Stimulated activated CD4-positive, alpha-beta T cell treated with anti-CD3 and anti-CD28 coated beads, Interleukin-15, amount 100 ng/mL, for 1 hour (primary cell): ENCODE measurements at places on chromosomes 12 and 14.

- no peak for DNase-seq
Measured at GRCh38 chr12:107207931-107208525, 114.7 kb upstream of the CRY1 start.

DNA sequence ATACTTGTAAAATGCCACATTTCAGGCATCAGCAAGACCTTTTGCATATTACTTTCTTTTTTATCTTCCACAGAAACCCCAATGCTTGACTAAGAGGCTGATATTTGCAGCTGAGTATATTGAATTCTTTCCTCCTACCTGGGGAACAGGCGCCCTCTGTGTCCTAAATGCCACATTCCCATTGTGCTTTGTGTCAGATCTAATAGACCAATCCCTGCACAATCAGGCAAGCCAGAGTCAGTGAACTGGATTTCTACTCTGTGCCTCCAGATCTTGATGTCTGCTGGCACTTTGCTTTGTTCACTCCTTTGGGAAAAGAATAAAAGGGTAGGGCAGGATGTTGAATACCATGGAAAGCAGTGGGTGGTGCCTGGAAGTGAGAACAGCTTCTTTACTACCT is 22.4 kb upstream of the TAS2R42 start:
- DNase-seq, result no peak

GRCh38 chr12:38110026-38110699 is 206.4 kb upstream of the ALG10B start:
- DNase-seq, result no peak

DNA sequence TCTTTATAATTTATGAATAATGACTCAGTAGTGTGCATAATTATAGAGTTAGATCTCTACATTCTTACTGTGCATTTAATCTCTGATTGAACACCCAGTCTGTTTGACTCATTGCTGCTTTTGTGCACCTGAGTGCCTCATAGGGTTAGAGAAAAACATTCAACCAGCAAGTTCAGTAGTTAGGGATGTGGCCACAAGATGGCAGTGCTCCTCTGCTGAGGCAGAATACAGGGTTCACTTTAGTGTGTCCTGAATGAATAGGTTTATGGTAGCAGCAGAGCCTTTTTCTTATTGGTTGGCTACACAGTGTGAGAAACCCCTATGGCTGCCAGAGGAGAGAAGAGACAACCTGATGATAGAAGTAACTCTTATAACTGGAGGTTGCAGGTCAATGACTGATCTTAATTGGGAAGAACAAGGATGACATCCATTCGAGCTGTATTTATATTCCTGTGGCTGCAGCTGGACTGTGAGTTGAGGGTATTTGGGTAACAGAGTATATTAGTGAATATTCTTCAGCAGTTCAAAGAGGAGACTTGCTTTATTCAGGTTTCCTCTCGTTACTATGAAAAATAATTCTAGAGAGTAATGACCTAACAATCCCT is 194.9 kb upstream of the OR4E1 start:
- peak; percentile 49 for DNase-seq

DNA sequence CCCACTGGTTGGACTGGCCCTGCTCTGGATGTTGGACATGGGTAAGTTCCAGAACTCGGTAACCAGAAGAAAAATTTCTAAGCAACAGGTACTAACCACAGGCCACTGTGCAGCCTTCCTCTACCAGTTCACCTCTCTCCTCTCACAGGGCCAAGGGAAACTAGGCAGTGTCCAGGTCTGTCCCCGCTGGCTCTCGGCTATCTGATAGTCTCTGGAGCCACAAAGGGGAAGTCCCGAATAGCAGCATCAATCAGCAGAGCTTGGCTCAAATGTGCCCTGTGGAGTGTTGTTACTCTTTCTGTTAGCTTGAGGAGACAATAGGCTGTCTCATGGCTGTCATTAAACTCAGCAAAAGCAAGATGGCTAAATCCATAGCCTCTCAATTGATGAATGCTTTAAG is 73.2 kb downstream of the TSPAN11 start:
- DNase-seq, result no peak

- DNase-seq, result no peak
Measured at GRCh38 chr14:58078471-58078870, 73.5 kb downstream of the ARMH4 start.

DNA sequence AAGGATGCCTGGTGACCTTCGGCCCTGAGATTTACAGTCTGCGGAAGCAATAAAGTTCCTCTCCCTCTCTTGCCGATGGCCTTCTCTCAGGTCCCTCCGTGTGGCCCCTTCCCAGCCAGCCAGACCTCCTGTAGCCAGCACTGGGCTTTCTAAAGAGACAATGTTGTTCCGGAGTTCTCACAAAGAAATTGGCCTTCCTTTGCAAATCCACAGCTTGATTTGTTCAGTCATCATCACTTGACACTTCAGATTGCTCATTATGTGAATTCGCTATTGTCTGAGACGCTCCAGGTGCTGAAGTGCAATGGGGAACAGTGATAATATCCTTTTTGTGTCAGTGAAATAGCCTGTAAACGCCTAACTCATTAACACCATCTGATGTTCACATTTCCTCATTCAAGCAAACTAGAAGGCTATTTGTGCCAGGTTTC is 43.7 kb upstream of the GPHB5 start:
- no peak for DNase-seq

DNA sequence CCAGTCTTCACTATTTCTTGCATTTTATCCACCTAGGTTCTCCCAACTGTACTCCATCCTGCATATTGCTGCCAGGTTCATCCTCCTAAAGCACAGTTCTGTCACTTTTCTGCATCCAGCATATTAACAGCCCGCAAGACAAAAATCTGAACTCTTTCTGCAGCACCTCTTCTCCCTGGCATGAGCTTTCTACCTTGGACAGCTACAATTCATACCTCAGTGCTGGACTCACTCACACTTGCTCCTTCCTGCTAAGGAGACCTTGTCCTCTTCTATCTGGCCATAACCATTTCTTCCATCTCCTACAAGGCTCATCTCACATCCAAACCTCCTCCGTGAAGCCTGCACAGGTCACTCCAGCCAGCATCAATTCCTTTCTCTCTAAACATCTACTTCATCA is 170.1 kb upstream of the GRIP1 start:
- DNase-seq, result no peak

GRCh38 chr12:4643747-4644146 is 5.1 kb downstream of the AKAP3 start:
- no peak for DNase-seq

DNA sequence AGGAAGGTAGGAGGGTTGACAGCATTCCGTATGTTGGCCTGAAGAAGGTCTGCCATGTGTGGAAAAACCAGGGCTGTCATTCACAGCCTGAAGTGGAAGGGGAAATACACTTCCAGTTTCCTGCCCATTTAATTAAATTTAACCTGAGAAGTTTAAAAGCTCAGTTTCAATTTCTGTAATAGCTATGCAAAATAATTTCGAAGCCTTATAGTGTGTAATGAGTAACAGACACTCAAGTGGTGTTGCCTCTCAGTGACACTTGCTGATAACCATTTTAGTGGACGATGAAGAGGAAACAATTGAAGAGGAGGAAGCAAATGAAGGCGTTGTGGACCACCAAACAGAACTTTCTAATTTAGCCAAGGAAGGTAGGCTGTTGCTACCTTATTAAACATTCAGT is 44.8 kb downstream of the EP400 start:
- no peak for DNase-seq

DNA sequence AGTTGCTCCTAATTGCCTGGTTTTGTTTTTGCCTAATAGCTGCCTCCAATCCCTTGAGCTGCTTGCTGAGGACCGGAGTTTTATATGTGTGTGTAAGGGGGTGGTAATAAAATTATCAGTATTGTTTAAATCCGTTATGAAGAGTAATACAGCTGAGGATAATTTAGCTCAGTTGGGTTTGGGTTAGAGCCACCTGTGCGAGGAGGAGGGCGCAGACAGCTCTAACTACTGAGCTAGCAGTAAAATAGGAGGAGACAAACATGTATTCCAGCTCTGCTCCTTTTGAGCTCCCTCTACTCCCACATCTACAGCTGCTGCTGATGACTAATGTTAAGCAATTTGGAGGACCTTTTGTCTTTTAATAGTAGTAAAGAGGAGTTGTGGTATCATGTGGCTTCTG is 61.5 kb downstream of the SPATS2 start:
- DNase-seq, result no peak

GRCh38 chr12:50568338-50569091 is 63.7 kb downstream of the DIP2B start:
- no peak for DNase-seq

GRCh38 chr12:92628476-92628875 is 74.3 kb upstream of the PLEKHG7 start:
- no peak for DNase-seq

DNA sequence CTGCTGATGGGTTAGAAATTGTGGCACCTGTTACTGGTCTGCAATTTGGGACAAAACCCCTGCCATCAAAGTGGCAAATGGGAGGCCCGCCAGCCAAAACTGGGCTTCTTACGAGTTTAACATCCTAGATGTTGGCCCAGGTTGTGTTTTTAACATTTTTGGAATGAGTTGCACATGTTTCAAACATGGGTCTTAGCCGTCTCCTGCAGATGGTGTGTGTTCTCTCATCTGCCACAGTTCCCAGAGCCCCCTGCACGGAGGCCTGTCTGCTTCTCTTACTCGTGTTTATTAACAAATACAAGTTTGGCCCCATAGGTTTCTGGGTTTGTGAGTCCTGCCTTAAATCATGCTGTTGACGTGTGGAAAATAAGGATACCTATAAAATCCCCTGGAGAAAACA is 46.5 kb downstream of the CACNA2D4 start:
- no peak for DNase-seq

- no peak for DNase-seq
Measured at GRCh38 chr14:95255487-95255886, 64.2 kb downstream of the CLMN start.

DNA sequence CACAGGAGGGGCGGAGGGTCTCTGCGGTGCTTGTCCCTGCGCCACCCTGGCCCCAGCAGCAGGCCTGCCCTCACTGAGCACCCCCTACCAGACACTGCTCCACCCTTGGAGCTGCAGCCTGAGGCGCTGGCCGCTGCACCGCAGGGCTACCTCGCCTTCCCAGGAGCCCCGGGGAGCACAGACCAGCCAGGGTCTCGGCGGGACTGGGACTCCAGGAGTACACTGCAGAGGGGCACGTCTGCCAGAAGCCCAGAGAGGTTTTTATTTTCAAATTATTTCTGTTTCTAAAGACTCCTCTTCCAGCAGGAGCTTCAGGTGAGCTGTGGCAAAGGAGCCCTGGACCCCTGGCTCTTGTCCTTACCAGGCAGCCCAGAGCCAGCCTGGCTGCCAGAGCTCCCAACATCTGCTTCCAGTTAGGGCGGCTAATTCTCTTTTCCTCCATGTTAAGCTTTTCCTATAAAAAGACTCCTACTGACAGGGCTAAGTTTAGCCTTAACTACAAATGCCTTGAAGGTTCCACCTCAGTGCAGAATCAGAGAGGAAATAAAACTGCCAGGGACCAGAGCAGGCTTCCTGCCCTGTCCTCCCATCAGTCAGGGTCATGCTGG is 26.4 kb downstream of the DEGS2 start:
- DNase-seq, result no peak

- DNase-seq, result no peak
Measured at GRCh38 chr12:85466890-85467289, 186.9 kb downstream of the ALX1 start.

DNA sequence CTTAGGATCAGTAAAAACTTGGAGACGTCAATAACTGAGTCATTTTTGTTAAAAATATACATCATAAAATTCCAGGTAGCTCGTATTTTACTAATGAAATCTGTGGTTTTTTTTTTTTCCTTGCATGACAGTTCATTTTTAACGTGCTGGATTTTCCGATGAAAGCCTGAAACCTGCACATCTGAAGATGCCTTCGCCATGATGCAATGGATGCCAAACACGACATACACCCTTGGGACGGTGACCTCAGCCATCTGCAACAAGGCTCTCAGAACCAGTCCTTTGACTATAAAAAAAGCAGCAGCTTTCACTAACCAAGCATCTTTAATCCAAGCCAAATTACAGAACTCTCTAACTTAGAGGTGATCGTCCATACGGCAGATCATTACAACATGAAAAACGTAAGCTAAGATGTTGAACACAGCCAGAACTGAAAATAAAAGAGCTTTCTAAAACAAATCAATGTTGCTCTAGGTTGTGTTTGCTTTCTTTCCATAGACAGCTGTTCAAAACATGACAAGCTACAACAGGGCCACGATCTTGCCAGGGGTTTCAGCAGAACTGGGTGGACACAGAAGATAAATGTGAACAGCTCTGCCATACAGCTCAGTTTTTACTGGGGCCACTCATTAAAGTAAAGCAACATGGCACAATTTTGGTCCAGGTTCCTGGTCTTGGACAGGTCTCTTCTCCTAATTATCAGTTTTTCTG is 7.8 kb downstream of the NIN start:
- no peak for DNase-seq

- no peak for DNase-seq
Measured at GRCh38 chr12:64685050-64685449, 74.2 kb downstream of the GNS start.

DNA sequence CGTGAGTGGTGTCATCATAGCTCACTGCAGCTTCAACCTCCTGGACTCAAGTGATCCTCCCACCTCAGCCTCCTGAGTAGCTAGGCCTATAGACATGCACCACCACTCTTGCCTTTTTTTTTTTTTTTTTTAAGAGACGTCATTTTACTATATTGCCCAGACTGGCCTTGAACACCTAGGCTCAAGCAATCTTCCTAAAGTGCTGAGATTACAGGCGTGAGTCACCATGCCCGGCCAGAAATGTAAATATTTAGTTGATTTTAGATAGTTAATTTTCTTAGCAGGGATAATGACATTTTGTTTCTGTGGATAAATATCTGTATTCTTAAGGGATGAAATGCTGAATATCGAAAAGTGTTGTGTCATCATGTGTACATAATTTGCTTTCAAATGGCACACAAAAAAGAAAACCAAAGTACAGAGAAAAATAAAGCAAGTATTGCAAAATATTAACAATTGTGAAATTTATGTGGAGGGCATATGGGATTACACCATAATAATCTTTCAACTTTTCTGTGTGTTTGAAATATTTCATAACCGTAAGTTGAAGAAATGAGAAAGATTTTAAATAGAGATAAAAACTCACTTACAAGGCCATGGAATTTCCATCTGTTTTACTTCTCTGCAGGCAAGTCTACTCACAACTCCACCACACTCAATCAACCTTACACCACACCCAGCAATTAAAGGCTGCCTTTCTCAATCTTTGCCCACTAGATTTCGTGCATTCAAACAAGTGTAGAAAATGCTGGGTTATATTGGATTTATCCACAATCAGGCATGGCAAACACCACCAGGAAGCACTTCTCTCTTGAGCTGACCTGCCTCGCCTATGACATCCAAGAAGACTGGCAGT is 93.7 kb downstream of the SPTSSA start:
- no peak for DNase-seq

- DNase-seq, result no peak
Measured at GRCh38 chr12:104575442-104576186, 118.9 kb downstream of the CHST11 start.

- DNase-seq, result no peak
Measured at GRCh38 chr12:53820514-53821306, 68.9 kb upstream of the CISTR start.
